ENCODE measurements at places on chromosomes 4 and X. TPM values are rescaled to one million over a fixed set of nuclear protein-coding genes. Genes with fewer than 3 reads are reported as not detected.

GRCh38 chr4:24769571-24769970 is 25.8 kb upstream of the SOD3 start:
- no peak overlapping the region for H3K4me3 ChIP-seq
- H3K27ac ChIP-seq, result no peak overlapping the region
- no peaks in the 10 kb centered on the region for H3K27me3 ChIP-seq
- no peaks in the 10 kb centered on the region for H3K4me1 ChIP-seq
- no peak for DNase-seq

DNA sequence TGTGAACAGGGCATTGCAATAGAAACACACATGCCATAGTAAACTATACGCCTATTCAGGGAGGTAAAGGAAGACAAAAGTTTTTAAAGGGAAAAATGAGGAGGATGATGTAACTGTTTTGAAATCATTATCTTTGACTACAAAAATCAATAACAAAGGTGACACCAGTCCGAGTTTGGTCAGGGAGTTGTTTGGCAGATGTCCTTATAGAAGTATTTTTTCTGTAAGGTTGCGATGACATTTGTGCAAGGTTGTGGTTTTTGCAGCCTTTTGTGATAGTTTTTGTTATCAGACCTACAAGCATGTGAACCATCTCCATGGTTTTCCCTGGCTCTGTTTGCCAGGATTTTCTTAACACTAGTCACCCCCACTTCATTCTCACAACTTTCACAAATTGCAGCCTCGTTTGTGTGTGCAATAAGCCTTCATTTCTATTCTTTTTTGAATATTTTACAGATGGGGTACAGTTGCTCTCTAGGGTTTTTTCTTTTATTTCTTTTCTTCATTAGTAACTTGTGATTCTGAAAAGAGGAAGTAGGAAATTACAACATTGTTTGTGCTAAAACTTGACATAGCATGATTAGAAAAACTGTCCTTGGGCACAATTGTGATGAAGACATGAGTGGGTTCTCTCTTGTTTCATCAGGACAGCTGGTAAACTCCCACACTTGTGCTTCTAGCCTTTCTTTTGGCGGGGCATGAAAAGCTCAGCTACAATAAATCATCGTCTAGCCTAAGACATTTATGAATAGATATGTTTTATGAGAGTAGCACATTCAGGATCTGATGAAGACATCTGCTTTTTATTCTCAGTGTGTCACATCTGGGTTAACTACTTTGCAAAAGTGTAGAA is 60.2 kb upstream of the PNPLA4 start:
- H3K4me3 ChIP-seq, result no peak overlapping the region
- DNase-seq, result no peak
- no peaks in the 10 kb centered on the region for H3K27me3 ChIP-seq

DNA sequence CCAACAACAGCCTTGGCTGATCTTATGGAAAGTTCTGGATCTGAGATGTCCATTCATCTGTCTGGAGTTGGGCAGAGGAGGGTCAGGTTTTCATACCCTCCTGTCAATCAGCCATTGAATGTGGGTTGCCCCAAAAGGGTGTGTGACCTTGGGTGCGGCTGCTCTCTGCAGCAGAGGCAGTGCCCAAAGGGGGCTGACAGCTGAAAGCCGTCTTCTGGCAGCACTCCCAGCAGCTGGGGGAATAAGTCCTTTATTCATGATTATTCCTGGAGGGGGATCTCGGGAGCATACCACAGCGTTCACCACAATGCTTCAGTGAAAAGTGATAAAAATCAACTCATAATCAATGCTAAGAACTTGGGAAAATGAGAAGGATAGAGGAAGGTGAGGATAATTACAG is 54.7 kb downstream of the OTC start:
- H3K4me3 ChIP-seq, result no peak overlapping the region
- H3K4me1 ChIP-seq, result no peaks in the 10 kb centered on the region
- DNase-seq, result no peak
- no peaks in the 10 kb centered on the region for H3K27me3 ChIP-seq
- H3K36me3 ChIP-seq, result no peaks in the 10 kb centered on the region
- no peak overlapping the region for H3K27ac ChIP-seq

DNA sequence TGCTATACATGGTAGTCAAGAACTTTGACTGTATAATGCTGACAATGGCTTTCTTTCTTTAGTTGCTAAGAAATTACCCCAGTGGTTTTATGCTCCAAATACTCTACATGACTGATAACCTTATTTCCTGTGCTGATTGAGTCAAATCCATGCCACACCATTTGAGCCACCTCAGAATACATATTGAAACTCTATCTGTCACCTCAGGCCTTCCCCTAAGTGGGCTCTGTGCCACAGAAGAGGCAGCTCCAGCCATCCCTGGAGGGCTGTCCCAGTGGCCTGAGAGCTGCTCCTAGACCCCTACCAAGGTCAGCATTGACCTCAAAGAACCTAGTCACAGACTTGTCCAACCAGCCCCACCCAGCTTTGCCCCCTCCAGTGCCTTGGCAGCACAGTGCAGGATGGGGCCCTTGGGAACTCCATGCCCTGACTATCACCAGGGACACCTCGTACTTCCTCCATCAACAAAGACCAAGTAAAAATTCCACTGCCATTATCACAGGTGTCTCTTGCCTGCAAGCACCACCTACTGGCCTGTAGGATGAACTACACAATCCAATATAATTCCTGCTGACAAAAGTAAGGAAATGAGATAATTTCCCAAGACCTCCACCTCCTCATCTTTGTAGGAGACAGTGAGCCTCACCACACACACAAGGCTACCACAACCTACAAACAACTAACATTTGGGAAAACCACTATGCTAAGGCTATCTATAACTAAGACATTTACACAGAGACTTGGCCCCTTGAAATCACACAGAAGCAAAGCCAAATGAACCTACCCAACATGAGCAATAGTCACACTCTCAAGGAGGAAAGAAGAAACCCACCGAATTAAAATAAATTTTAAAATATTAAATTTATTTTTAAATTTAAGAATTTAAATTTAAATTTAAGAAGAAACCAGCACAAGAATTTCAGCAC is 239.9 kb downstream of the NKX6-1 start:
- H3K36me3 ChIP-seq, result no peaks in the 10 kb centered on the region
- no peak for DNase-seq
- H3K27ac ChIP-seq, result no peak overlapping the region
- H3K27me3 ChIP-seq, result no peaks in the 10 kb centered on the region
- H3K4me1 ChIP-seq, result no peaks in the 10 kb centered on the region
- H3K4me3 ChIP-seq, result no peak overlapping the region

JAKMIP1 gene
- total RNA-seq, result 1.3 TPM

TLR1 gene
- total RNA-seq, result 20.8 TPM

RAB39B gene
- total RNA-seq, result not detected

MCF2 gene
- 0.33 TPM for total RNA-seq

DNA sequence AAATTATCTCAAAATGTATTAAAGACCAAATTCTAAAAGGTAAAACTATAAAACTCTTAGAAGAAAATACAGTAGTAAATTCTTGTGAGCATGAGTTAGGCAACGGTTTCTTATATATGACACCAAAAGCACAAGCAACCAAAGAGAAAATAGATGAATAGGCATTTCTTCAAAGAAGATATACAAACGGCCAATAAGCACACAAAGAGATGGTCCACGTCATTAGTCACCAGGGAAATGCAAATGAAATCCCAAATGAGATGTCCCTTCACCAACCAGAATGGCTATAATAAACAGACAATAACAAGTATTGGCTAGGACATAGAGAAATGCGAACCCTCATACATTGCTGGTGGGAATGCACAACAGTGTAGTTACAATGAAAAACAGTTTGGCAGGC is 44.6 kb downstream of the RAB33A start:
- no peak overlapping the region for H3K4me3 ChIP-seq
- DNase-seq, result no peak
- no peaks in the 10 kb centered on the region for H3K4me1 ChIP-seq
- no peak overlapping the region for H3K27ac ChIP-seq

DNA sequence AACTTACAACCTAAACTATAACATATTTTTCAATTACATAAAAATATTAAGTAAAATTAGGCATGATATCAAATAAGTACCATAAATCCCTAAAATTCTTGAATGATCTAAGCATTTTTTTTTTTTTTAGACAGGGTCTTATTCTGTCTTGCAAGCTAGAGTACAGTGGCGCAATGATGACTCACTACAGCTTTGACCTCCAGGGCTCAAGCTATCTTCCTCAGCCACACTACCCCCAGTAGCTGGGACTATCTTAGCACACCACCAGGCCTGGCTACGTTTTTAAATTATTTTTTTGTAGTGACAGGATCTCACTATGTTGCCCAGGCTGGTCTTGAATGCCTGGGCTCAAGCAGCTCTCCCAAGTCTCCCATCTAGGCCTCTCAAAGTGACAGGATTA is 1042.3 kb downstream of the FSTL5 start:
- H3K27ac ChIP-seq, result no peak overlapping the region
- H3K27me3 ChIP-seq, result no peaks in the 10 kb centered on the region
- H3K36me3 ChIP-seq, result no peaks in the 10 kb centered on the region
- H3K4me1 ChIP-seq, result no peaks in the 10 kb centered on the region

DNA sequence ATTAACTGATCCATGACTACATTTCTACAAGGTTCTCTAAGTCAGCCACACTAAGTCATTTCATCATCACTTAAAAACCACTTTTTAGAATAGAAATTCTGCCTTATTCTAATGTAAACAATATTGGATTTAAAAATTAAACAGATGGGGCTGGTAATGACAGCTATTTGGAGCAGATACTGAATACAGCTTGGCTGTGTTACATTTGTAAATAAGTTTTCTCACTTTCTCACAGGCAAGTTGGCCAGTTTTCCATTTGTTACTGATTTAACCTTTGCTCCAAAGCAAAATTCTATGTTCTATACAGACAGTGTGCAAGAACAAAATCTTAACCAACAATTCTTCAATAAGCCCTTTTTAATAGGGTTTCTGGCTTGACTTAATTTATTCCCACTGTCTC is 370.7 kb downstream of the GRIA2 start:
- H3K27ac ChIP-seq, result no peak overlapping the region
- peaks cover 7% of the 10 kb centered on the region for H3K4me1 ChIP-seq
- H3K4me3 ChIP-seq, result no peak overlapping the region
- no peaks in the 10 kb centered on the region for H3K36me3 ChIP-seq
- no peak for DNase-seq
- H3K27me3 ChIP-seq, result no peaks in the 10 kb centered on the region

- no peak overlapping the region for H3K4me3 ChIP-seq
- H3K27me3 ChIP-seq, result no peaks in the 10 kb centered on the region
- H3K27ac ChIP-seq, result no peak overlapping the region
- H3K4me1 ChIP-seq, result peaks cover 5% of the 10 kb centered on the region
- no peaks in the 10 kb centered on the region for H3K36me3 ChIP-seq
These were observed 252.8 kb upstream of the SLC7A11 start for GRCh38 chr4:138494931-138495330.
